ENCODE measurements at places on chromosomes 1 and 21.

DNA sequence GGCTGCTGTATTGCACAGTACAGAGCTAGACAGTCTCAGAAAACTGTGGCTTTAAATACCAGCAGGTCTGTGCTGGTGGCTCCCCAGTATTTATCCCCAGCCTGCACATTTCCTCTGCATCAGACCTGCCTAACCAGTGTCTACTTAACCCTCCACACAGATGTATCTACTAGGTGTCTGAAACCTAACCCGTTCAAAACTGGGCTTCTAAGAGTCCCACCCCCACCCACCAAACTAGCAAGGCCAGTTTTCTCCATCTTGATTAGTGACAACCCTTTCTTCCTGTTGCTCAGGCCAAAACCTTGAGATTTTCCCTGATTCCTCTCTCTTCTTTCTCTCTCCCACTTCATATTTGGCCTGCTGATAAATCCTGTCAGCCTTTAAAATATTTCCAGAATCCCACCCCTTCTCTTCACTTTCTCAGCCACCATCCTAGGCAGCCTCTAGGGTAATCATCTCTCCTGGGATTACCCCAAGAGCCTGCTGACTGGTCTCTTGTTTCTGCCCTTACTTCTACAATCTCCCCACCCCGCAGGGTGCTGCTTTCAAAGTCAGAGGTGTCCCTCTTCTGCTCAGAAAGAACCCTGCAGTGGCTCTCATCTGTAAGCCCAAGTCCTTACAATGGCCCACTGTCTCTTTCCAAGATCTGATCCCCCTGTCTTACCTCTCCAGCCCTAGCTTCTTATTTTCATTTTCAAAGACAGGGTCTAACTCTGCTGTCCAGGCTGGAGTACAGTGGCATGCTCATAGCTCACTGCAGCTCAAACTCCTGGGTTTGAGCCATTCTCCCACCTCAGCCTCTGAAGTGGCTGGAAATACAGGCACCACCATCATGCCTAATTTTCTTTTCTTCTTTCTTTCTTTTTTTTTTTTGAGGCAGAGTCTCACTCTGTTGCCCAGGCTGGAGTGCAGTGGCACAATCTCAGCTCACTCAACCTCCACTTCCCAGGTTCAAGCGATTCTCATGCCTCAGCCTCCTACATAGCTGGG is 45.2 kb downstream of the H3-3A start:
- no peak for DNase-seq

GRCh38 chr1:34825455-34826091 is 32.8 kb downstream of the GJA4 start:
- peak; percentile 32 for DNase-seq

DNA sequence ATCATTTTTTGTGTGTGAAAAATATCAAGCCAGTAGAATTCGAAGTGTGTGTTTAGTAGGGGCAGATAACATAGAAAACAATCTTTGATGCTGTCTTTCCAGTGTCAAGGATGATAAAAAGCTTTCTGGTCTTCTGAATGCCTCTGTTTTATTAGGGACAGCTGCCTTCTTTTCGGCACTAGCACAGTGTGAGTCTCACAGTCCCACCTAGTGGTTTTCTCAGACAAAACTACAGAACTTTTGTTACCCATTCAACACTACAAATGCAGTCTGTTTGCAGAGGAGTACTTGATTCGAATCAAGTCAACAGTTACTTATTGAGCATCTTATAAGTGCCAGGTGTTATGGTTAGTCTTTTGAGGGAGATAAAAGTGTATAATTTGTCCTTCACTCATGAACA is 30.6 kb upstream of the MCOLN3 start:
- DNase-seq = no peak

DNA sequence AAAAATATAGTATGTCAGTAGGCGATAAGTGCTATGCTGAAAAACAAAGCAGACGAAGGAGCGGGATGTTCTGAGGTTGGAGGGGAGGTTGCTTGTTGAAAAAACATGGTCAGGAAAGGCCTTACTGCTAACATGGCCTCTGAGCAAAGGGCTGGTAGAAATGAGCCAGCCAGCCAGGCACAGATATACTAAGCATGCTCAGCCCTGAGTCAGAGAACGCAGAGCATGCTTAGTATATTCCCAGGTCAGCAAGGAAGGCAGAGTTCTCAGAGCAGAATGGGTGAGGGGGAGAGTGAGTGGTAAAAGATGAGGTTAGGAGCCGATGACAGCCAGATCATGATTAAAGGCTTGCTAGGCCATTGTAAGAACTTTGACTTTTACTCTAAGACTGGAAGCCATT is 36.7 kb downstream of the ZBTB40 start:
- no peak for DNase-seq

DNA sequence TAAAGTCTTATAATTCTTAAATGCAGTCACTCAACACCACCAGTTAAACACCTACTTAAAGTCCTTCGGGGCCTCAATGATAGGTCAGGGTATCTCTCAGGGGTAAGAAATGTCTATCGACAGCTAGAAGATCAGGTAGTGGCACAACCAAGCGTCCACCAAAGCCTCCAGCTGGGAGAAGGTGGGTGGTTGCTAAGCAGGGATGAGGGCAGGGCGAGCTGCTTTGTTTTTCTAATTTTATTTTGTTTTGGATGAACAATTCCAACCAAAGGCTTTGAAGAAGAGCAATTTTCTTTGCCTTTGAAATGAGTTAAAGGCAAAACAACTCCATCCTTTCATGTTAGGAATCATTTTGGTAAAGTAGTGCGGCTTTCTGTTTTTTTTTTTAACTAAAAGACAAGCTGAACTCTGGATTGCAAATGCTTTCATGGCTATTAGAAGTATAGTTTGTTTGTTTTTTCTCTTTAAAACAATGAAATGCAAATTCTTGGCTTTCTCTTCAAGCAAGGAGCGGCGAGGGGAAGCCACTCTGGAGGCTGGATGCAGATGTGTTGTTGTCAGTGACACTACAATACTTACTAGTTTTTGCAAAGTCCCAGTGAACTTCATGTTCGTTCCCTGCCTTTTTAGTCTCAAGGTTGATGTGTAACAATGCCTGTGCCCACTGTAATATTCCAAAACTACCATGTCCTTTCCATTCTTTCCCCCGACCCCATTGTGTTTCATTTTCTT is 106.0 kb downstream of the MRPS6 start:
- DNase-seq = no peak

GRCh38 chr1:172381946-172382345 is 38.5 kb upstream of the C1orf105 start:
- DNase-seq = no peak

DNA sequence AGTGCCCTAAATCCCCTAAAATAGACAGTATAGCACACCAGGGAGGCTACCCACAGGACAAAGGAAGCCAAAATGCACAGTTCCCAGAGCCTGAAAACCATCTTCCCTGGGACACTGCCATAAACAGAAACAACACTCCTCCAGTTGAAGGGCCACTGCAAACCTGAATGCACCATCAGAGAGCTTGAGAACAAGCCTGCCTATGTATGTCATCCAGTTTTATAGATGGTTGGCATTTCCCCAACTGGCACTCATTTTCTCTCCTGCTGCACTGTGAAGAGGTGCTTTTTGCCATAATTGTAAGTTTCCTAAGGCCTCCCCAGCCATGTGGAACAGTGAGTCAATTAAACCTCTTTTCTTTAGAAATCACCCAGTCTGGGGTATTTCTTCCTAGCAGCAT is 169.0 kb downstream of the AGBL4 start:
- DNase-seq = peak; percentile 77

DNA sequence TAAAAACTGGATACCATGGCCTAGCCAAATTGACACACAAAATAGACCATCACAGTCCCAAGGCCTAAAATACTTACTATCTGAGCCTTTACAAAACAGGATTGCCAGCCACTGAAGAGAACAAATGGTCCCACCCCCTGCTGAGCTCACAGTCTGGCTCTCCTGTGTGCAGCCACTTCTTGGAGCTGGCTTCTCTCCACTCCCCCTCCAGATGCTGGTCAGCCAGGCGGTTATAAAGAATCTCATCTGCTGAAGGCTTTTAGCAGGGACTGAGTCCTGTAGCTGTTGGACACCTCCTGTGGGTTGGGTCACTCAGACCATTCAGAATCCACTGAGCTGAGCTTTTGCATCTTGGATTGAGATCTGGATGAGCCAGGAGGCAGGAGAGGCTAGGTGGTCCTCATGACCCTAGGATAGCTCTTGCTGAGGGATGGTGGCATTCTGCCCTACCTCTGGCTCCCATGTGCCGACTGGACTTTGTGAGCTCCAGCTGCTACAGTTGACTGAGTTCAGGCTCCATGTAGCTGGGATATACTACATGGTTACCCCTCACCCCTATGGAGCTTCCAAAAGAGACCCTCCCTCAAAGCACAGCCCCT is 16.1 kb downstream of the OXCT2 start:
- DNase-seq = peak; percentile 95

DNA sequence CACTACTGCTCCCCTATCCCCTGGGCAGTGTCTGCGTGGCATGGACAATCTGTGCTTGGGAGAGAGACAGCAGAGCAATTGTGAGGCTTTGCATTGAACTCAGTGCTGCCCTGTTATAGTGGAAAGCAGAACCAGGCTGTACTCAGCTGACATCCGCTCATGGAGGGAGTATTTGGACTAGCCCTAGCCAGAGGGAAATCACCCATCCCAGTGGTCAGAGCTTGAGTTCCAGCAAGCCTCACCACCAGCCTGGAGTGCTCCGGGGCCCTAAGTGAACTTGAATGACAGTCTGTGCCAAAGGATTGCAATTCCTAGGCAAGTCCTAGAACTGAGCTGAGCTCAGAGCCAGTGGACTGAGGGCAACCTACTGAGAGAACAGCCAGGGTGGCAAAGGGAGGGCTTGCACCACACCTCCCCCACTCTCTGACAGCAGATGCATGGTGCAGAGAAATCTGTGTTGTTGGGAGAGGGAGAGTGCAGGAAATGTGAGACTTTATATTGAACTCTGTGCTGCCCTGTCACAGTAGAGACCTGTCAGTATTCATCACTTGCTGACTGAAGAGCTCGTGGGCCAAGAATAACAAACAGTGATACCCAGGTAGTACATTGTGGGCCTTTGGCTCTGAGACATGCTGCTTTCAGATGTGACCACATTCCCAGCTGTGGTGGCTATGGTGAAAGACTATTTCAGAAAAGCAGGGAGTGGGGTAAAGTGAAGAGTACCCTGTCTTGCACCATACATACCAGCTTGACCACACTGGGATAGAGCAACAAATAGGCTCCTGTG is 107.7 kb upstream of the SLC5A9 start:
- no peak for DNase-seq

DNA sequence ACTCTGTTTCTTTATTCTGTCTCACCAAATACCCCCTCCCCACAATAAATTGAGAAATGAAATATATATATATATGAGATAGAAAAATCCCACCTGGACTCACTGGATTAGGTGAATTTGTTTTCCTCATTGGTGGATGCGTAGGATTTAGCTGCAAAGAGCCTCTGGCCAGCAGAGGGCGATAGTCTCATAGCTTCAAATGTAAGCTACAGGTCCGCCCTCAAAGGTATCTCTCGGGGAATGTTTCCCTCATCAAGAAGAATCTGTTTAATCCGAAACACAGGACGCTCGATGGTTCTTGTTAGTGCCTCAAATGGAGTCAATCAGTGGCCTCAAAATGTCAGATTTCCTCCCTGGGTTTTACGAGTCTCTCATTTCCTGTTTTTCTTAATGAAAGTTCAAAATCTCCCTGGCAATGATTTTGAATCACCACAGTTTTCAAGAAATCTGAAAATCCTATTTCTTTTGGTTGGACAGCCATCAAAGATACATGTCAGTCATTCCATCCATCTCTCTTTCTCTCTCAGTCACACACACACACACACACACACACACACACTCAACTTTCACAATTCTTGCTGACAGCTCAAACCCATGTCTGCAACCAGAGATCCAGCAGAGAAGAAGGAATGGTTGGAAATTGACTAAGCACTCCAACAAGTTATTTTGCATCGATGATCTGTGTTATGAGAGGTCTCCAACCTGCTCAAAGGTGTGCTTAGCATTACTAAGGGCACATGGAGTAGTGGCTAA is 13.9 kb upstream of the CAMK1G start:
- DNase-seq = peak; percentile 83

GRCh38 chr1:76336931-76337371 is 262.4 kb downstream of the ST6GALNAC3 start:
- DNase-seq = peak; percentile 83

GRCh38 chr21:35163411-35163810 is 114.3 kb upstream of the RUNX1 start:
- DNase-seq = no peak

- DNase-seq = peak; percentile 41
Observed at GRCh38 chr1:63892632-63893395, 119.0 kb downstream of the ROR1 start.

- no peak for DNase-seq
Observed at GRCh38 chr1:4939266-4939665, 284.9 kb downstream of the AJAP1 start.

- no peak for DNase-seq
Observed at GRCh38 chr1:209610631-209610905, 27.1 kb downstream of the CAMK1G start.

DNA sequence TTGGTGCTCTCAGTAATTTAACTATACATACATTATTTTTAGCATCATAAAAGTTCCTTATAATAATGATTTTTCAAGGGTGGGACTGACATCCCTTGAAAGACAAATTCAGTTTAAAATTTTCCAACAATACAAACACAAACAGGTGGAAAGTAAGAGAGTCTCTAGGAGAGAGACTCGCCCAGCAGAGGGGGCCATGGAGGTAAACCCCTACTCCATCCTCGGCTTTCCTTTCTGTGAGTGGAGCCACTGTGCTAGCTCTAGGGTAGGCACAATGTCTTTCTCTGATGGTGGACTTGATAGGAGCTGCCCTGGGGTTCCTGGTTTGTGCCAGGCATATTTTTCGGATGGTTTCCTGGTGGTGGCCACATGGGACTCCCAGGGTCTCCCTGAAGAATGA is 8.3 kb downstream of the CSMD2 start:
- no peak for DNase-seq

- no peak for DNase-seq
Observed at GRCh38 chr1:51649593-51650091, 32.8 kb downstream of the OSBPL9 start.

DNA sequence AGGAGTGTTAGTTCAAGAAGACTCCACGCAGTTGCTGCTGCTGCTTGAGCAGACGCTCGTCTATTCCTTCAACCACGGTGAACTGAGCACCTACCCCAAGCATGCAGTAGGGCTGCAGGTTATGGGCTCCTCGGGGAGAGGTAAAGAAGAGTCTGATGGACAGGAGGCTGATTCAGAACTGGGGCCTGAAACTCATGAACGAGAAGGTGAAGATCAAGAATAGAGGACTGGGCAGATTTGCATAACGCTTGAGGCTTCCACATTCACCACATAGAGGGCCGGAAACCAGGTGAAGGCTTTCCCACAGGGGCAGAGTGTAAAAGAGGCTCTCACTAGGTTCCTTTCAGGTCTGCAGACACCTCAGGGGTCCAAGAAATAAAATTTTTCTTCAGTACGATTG is 9.1 kb downstream of the ABCA4 start:
- DNase-seq = no peak

- DNase-seq = no peak
Observed at GRCh38 chr1:202254454-202255252, 61.1 kb downstream of the LGR6 start.

GRCh38 chr1:82045221-82045620 is 244.5 kb downstream of the ADGRL2 start:
- DNase-seq = no peak

GRCh38 chr1:182175361-182175931 is 113.9 kb upstream of the ZNF648 start:
- DNase-seq = peak; percentile 85

Measured in NCI-H1092 (cell line).